ENCODE measurements at places on chromosomes 12 and 14.

DNA sequence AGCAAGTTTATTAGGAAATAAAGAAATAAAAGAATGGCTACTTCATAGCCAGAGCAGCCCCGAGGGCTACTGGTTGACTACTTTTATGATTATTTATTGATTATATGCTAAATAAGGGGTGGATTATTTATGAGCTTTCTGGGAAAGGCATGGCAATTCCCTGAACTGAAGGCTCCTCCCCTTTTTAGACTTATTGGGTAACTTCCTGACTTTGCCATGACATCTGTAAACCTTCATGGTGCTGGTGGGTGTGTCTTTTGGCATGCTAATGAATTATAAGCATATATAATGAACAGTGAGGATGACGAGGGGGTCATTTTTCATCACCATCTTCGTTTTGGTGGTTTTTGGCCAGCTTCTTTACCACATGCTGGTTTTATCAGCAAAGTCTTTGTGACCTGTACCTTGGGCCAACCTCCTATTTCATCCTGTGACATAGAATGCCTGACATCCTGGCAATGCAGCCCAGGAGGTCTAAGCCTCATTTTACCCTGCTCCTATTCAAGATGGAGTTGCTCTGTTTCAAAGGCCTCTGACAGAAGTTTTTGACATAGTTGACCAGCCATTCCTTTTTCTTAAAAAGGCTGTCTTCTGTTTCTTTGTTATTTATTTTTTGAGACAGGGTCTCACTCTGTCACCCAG is 11.1 kb upstream of the PTGES3 start:
- DNase-seq = no peak

DNA sequence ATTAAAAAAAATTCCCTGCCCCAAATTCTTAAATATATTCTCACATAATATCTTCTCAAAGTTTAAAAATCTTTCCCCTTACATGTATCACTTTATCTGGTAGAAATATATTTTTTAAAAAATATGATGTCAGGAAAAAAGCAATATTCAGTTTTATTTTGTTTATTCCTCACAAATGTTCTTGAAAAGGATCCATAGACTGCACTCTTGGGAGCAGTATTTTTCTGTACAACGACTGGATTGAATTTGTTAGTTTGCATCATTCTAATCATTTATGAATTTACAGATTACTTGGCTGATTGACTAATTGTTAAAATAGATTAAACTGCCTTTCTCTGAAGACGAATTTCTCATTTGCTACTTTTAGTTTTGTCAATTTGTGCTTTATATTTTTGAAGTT is 468.1 kb upstream of the NOVA1 start:
- DNase-seq = no peak

- peak; percentile 37 for DNase-seq
Observed at GRCh38 chr12:15880721-15881120, 1.5 kb upstream of the STRAP start.

DNA sequence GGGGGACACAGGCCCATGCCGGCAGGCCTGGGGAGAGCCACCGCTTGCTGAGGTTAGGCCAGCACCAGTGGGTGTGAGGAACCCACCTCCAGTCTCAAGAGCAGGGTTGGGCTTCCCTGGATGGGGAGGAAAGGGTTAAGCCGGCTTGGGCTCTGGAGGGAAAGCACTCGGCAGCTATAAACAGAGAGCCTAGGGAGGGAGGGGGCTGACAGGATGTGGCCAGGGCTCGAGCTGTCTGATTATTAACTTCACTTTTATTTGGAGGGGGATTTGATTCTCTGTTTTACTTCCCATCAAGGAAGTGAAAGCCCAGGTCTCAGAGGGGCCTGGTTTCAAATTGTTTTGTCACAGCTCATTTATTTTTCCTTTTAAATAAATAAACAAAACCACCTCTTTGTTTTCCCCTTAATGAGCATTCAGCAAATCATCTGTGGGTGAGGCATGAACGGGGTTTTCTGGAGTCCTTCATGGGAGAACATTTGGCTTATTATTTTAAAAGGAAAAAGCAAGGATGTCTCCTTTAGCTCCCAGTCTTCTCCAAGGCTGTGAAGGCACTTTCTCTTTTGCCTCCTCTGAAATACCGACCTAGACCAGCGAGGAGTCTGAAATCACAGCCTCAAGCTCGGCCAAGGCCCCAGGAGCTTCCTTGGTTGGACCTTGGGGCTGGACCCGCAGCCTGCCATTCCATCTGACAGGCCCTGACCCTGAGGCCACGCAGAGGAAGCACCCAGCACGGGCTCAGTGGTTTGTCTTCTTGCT is 21.9 kb upstream of the ZFP36L1 start:
- no peak for DNase-seq

DNA sequence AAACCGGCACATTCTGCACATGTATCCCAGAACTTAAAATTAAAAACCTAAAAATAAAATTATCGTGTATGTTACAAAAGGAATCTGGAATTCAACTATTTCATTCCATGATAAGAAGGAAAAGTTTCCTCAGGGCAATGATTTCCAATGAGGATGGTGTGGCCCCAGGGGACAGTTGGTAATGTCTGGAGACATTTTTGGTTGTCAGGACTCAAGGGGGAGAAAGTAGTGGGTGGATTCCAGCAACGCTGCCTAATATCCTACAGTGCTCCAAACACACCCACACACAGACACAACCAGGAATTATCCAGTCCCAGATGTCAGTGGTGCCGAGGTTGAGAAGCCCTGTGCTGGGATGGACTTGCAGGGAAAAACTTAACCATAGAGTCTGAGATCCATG is 228.3 kb downstream of the TMEM132D start:
- no peak for DNase-seq

DNA sequence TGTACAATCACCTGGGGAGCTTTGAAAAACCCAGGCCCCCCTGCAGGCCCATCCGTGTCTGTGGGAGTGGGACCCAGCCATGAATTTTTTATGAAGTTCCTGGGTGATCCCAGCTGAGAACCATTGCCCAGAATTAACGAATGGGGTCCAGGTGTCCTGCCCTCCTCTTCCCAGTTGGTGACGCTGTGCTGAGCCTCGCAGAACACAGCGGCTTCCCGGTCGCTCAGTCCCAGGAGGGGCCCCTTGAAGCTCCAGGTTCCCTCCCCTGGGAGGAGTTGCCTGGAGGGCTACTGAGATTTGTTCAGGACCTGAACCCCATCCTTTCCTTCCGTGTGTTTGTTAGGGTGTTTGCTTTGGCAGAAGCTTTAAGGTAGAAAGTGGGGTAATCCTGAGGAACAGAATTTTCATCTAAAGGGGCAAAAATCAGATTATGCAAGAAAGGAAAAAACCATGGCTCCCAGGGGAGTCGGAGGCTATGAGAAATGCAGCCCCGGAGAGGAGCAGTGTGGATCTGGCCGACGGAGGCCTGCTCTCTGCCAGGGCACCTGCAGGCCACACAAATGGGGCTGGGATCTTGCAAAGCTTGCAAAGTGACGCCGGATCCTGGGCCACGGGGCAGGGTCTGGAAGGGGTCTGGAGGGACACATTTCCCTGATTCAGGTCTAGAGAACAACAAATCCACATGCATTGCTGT is 164.7 kb upstream of the PRMT8 start:
- DNase-seq = no peak

DNA sequence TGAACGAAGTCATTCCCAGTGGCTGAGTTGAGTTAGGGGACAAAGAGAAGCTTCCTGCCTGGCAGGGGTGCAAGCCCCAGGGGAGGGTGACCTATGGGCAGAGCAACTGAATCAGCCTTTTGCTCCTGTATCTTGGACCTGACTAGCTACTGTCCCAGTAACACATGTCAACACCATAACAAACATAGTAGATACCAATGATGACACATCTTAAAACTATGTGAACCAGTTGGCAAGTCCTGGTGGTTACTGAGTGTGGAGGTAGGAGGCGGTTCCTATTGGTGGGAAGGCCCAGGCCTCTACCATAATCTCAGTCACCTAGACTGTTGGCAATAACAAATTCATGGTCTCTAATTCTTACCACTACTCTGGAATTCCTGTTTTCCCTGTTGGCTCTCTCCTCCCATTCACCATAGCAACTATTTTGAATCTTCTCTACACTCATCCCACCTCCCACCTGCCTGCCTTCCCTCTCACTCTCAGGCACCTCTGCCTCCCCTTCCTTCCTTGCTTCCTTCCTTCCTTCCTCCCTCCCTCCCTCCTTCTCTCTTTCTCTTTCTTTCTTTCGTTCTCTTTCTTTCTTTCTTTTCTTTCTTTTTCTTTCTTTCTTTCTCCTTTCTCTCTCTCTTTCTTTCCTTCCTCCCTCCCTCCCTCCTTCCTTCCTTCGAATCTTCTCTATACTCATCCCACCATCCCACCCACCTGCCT is 8.1 kb upstream of the P2RX7 start:
- DNase-seq = no peak

DNA sequence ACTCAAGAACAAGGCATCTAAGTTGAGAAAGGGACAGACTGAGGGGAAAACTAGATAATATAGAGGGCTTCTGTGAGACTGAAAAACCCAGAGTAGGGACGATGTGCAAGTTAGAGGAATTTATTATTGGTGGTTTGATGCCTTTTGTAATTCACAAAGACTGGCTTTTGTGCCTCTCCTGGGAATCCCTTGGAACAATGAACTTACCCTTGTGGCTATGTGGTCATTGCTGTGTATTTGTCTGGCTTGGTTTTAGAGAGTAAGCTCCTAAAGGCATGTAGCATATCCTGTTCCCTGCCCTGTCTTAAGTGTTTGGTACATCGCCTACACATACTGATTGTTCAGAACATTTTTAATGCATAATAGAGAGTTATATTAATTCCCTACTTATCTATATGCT is 26.6 kb downstream of the DCN start:
- DNase-seq = no peak

GRCh38 chr12:112635036-112635435 is 156.5 kb upstream of the RPH3A start:
- DNase-seq = no peak

- DNase-seq = no peak
Observed at GRCh38 chr12:112169161-112169872, 44.0 kb downstream of the TRAFD1 start.

DNA sequence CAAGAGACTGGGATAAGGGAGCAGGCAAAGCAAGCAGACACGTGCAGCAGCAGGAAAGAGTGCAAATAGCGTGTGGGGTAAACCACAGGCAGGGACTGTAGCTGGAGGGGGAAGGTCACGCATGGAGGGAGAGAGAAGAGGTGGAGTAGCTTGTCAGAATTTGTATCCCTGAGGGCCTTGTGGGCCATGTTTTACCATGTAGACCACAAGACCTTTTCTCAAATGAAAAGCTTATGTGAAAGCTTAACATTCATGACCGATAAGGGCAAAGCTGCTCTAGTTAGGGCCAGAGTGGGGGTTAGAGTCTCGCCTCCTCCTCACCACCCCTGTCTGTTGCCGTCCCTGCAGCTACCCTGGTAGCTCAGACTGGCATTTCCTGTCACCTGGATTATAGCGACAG is 152.9 kb upstream of the E2F7 start:
- no peak for DNase-seq
